Midbrain (tissue), 1 donor: ENCODE measurements at places on chromosomes 7 and 10.

- no peak for DNase-seq
Observed at GRCh38 chr7:117176206-117176605, 146.7 kb downstream of the WNT2 start.

GRCh38 chr10:97261656-97262055, 30.8 kb downstream of the ARHGAP19 start:
- DNase-seq, result no peak

- no peak for DNase-seq
Observed at GRCh38 chr7:69418869-69419670, 179.2 kb upstream of the AUTS2 start.

DNA sequence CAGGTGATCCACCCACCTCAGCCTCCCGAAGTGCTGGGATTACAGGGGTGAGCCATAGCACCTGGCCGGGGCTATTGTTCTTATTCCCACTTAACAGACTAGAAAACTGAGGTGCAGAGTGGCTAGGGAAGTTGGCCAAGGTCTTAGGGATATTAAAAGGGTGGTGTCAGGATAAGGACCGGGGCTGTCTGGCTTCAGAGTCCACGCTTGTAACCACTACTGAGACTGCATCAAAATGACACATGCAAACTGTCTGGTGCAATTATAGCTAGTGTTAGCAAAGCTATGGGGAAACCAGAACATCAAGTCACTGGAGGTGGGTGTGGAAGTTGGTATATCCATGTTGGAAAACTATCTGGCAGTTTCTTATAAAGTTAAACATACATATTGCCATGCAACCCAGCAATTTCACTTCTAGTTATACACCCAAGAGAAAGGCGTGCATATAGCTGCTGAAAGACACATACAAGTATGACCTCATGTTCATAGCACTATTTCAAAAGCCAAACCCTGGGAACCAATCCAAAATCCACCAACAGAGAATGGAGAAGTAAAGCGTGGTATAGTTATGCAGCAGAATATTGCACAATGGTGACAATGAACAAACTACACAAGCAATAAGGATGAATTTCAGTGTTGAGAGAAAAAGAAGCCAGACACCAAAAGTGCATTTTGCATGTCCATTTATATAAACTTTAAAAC, 33.9 kb upstream of the EEPD1 start:
- DNase-seq, result no peak

DNA sequence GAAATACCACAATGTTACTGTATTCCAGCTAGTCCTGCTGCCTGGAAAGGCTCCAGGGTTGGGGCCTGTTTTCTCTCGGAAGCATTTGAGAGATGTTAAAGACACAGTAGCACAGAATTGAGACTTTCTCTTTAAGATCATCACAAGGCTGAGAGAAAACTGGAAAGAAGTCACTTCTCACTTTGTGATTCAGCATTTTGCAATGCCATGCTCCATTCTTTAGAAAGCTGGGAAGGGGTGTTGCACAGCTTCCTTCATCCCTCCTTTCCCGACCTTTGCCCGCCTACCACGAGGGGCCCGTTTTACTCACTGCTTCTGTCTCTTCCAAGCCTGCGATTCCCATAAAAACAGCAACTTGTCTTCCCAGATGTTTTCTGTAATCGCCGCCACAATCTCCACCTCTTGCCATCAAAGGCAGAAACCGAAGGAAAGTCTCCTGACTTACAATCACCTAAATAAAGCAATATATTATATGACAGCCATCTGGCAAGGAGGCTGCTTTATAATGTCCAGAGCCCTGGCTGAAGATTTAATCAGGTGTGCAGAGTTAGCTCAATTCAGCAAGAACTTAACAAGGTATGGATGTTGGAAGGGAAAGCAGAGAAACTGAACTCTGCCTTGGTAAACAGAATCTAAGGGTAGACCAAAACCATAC, 18.9 kb downstream of the NOD1 start:
- DNase-seq, result no peak

DNA sequence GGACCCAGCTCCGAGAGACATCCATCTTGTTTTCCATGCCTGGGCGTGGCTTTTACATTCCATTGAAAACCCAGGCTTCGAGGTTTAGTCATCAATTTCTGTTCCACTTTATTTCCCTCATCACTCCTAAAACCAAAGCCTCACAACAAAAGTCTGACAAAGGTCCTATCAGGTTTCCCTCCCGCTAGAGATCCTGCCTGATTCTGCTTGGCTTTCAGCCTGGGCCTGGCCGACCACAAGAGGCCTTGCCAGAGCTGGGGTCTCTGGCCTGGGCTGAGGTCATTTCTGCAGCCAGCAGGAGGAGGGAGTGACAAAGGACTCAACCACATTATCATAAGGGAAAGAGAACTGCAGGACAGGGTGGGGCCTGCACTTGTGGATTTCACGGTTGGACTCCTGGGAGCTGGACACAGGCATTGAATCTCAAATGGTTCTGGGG, 167.0 kb downstream of the FANK1 start:
- no peak for DNase-seq

DNA sequence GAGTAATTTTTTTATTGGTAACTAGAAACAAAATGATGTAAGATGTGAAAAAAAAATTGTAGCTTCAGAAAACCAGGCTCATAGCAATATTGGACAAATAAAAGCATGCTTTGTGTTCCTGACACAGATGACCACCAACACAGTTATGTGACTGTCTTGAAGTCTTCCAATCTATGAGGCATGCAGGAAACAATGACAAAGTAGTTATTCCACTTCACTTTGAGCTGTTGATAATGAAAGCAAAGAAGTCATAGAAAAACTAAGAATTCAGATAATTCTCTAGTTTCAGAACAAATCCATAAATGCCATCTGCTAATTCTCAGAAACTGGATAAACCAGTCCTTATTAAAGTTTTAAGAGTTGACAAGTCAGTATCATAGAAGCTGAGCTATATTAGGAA, 378.4 kb upstream of the SEMA3D start:
- no peak for DNase-seq

- no peak for DNase-seq
Observed at GRCh38 chr10:103661198-103661950, 167.9 kb downstream of the NEURL1 start.

- DNase-seq, result no peak
Observed at GRCh38 chr7:39651265-39651664, 27.9 kb downstream of the RALA start.

- no peak for DNase-seq
Observed at GRCh38 chr10:17673471-17674061, 29.6 kb downstream of the STAM start.

DNA sequence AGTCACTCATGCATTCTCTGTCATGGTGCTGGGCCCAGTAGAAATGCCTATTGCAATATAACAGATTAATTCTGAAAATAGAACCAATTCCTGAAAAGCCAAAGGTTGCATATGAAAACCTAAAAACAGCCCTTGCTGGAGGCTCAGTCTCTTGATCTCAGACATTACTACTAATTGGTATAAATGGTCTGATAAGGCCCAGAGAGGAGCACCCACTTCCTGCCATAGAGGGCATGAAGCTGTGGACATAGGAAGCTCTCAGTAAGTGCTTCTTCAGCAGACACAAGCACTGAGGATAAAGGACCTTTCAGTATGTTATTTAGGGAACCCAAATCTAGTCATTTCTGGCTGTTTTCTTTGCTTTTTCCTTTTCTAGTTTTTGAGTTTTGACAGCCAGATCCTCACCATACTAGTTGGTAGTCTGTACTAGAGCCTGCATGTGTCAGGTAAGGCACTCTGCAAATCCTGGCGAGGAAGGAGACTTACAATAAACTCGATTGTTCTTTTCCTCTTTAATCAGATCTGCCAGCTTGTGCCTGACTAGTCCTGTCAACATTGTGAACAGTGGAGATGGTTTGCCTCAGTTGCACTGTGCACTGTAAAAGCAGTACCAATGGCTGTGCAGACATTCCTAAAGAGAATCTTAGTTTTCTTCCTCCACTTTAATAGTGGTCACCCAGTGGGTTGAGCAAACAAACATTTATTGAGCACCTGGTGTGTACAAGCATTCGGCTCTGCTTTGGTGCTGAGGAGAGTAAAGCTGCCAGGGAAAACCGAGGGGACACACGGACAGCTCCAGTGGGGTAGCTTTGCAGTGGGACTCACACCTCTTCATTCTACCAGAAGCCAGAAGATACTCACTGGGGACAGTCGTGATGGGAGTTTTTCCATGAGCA, 140.9 kb downstream of the CHN2 start:
- no peak for DNase-seq

- no peak for DNase-seq
Observed at GRCh38 chr10:114932945-114933344, 5.0 kb upstream of the TRUB1 start.

DNA sequence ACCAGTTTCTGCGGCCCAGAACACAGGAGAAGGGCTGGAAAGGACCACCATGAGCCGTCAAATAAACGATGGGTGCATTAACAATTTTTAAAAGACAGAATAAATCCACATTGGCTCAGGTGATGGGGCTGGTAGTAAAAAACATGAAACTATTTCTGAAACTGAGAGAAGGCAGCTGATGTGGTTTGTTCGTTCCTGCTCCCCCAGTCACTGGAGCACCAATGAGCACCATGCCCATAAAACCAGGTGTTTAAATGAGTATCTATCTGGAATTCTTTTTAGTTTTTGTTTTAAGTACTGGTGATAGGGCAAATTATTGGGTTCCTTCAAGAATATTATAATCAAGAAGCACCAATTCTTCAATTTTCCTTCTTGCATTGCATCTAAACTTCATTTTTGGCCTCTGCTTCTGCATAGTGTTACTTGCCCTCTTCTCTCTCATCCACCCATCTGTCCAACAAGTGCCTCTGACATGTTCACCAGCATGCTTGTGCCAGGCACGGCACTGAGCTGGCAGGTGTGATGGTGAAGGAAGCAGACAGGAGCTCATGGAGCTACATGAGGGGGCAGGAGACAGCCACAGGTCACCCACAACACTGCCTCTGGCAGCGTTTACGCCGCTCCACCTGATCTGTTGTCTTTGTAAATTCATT, 65.5 kb downstream of the LARP4B start:
- no peak for DNase-seq

- DNase-seq, result no peak
Observed at GRCh38 chr10:103204353-103205255, 11.5 kb upstream of the NT5C2 start.

- DNase-seq, result no peak
Observed at GRCh38 chr10:29250066-29250465, 38.8 kb upstream of the LYZL1 start.

GRCh38 chr10:123552760-123553554, 113.2 kb upstream of the GPR26 start:
- no peak for DNase-seq

GRCh38 chr7:133550145-133550544, 297.3 kb downstream of the EXOC4 start:
- no peak for DNase-seq

GRCh38 chr7:71132377-71133231, 660 bp downstream of the GALNT17 start:
- no peak for DNase-seq

GRCh38 chr10:323651-324293, 188.5 kb downstream of the ZMYND11 start:
- DNase-seq, result no peak

- DNase-seq, result no peak
Observed at GRCh38 chr7:53600296-53600695, 564.9 kb downstream of the POM121L12 start.

GRCh38 chr10:75695994-75696393, 264.6 kb downstream of the LRMDA start:
- DNase-seq, result no peak

- DNase-seq, result no peak
Observed at GRCh38 chr10:132376394-132376851, 20.6 kb upstream of the PWWP2B start.

GRCh38 chr7:78172267-78172757, 373.7 kb downstream of the PHTF2 start:
- no peak for DNase-seq

- no peak for DNase-seq
Observed at GRCh38 chr7:156419782-156420181, 220.8 kb upstream of the RNF32 start.

DNA sequence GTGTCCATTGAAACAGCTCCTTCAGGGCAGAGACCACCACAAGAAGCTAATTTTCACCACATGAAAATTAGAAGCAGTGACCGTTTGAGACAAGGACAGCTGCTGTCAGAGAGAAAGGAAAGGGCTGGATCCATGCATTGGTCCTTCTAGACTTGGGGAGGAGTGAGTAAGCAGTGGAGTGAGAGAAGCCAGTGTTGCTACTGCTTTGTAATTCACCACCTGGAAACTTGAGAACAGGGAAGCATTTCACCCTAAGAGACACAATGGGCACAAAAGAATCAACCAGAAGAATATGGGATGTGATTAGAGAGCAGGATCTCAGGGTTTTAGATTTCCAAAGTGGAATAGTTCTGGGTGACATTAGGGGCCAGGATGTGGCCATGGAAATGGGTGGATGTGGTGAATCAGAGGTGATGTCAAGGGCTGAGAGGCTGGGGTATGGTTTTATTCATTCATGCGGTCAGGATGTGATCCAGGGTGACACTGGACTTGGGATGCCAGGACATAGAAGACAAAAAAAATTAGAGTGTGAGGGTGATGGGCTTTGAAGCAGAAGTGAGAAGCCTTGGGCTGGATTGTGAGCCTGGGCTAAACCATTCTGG, 61.6 kb downstream of the DENND11 start:
- DNase-seq, result no peak

GRCh38 chr10:33212061-33212748, 122.3 kb downstream of the NRP1 start:
- no peak for DNase-seq

- DNase-seq, result peak; percentile 54
Observed at GRCh38 chr10:53601260-53601875, 828.8 kb upstream of the MBL2 start.

GRCh38 chr10:36345807-36346206, 703.7 kb upstream of the FZD8 start:
- peak; percentile 2 for DNase-seq

DNA sequence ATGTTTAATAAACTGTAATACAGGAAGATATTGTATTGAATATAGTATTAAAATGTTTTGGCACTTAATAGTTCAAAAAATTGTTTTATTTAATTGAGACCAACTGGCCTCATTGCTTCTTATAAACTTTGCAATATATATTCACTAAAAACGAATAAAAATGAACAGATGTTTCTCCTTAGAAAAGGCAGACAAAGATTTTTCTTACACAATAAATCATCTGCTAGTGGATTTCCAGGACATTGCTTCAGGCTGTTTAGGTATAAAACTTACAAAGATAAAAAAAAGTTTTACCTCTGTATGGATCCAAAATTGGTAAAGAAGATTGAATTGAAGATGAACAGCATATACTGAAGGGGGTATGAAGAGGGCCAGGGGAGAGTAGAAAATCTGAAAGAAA, 143.6 kb downstream of the AGMO start:
- DNase-seq, result no peak

- no peak for DNase-seq
Observed at GRCh38 chr10:24041034-24041433, 167.9 kb upstream of the KIAA1217 start.
